ENCODE measurements at places on chromosomes 2 and 18. TPM values are rescaled to one million over a fixed set of nuclear protein-coding genes. Genes with fewer than 3 reads are reported as not detected.
A peak's percentile ranks its signal among the peaks of the same experiment; 100 is the strongest.

- DNase-seq, result no peak
Measured at GRCh38 chr2:161044095-161044865, 115.9 kb upstream of the TANK start.

DNA sequence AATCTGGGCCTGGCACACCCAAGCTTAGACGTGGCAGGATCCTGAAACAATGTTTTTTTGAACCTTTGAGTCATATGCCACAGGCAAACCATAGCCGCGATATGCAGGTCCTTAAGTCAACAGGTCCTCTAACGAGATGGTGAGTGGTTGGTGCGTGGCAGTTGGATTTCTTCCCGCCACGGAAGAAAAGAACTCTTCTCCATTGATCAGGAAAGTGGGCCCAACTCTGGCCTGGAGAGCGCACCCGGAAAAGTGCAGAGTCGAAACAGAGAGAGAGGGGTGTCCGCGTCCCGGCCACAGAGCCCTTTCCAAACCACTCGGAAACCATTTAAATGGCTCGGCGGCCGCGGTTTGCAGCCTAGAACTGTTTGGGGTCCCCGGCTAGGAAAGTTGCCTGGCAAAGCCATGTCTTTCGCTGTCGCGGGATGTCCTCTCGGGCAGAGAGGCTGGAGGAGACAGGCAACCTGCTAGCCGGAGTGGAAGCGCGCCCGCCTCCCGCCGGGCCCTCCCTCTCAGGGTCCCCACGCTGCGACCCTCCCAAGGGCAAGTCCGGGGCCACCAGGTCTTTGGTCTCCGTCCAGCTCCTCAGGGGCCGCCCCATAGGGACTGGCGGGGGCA lies 777 bp downstream of the GALNT3 start:
- peak; percentile 50 for DNase-seq

DNA sequence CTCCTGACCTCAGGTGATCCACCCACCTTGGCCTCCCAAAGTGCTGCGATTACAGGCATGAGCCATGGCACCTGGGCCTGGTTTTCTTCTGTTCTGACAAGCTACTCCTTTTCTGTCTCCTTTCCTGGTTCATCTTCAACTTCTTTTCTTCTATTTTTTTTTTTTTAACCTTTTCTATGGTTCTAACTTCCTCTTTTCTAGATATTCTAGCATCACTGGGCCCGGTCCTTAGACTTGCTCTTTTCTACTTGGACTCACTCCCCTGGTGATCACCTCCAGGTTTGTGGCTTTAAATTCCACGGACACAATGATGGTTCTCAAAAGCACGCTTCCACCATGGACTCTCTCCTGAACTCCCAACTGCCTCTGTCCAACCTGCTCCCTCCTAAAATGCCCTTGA lies 2.0 kb downstream of the EIF2AK2 start:
- DNase-seq, result no peak

DNA sequence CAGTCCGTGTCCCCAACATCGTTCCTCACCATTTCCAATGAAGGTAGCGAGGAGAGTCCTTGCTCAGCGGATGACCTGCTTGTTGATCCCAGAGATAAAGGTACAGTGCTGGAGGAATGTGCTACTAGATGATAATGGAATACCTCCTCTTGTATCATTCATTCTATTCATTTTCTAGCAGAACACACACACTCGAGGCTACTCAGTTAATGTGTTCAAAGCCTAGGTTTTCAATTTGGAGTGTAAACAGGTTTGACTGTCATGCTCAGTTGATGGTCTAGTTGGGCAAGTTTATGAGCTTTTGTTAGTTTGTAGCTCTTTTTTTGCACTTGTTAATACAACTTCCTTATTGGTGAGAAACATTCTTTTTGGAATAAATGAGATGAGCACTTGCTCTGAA lies 114.2 kb downstream of the ICA1L start:
- no peak for DNase-seq

GRCh38 chr2:216188559-216188850 lies 79.4 kb downstream of the XRCC5 start:
- DNase-seq, result no peak

DNA sequence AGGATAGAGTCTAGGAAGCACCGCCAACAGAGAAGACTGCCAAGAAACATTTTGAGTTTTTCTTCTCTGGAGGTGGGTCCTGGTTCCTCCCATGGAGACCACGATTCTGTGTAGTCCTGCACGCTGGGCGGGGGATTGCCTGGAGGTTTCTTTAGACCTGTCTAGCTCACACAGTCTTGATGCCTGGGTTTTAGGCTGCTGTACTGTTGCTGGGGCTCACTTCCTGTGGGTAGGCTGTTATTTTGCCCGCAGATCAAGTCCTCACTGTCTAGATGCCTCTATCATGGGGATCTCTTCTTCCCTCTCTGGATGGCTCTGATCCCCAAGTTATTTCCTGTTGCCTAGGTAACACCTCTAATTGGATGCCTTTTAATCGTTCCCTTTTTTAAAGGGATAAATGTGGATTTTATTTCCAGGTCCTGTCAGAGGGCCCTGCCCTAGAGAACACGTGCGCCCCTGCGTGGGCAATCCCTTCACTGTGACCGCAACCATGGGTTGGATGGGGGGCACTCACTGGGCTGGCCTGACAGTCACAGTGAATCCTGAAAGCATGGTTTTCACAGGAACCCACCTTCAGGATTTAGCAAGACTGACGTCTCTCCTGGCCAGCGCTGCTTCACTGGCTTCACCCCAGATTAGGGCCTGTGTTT lies 115.7 kb downstream of the MSH2 start:
- no peak for DNase-seq

- peak; percentile 67 for DNase-seq
Measured at GRCh38 chr2:207768168-207768865, 1.4 kb downstream of the FZD5 start.

Gene NT5DC4
- not detected for total RNA-seq

Gene GALNT13
- 4.9 TPM for total RNA-seq

Gene RSAD2
- 8.9 TPM for total RNA-seq

Gene EFHD1
- total RNA-seq, result 236 TPM

- DNase-seq, result no peak
Measured at GRCh38 chr2:23653326-23653725, 268.3 kb downstream of the KLHL29 start.

All from aorta (tissue), 5 donors.